ENCODE measurements at places on chromosomes 6 and 20.

- no peak for DNase-seq
Observed at GRCh38 chr20:46640044-46640443, 11.2 kb downstream of the SLC13A3 start.

GRCh38 chr6:20169119-20169557 lies 43.1 kb downstream of the MBOAT1 start:
- no peak for DNase-seq

GRCh38 chr6:146364816-146365594 lies 178.6 kb upstream of the RAB32 start:
- DNase-seq = no peak

DNA sequence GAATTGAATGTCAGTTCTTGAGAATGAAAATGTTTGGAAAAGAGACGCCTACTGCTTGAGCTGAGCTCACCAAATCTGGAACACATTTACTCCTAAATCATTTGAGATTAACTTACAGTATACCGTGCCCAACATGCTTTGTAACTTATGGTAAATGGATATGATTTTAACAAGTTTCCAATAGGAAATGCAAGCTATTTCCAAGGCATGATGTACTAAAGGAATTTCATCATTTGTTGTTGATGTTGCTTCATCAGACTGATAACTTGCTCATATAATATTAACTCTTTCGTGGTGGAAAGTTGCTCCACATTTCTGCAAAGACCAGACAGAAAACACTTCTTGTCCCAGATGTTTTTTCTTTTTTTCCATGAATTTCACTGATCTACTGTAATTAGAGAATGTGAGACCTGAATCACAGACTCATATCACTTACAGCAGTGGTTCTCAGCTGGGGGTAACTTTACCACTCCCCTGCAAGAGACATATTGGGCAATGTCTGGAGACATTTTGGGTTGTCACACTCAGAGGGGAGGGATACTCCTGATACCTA lies 116.6 kb upstream of the TRAF3IP2 start:
- no peak for DNase-seq

GRCh38 chr6:143232849-143233248 lies 172.2 kb downstream of the AIG1 start:
- DNase-seq = no peak

DNA sequence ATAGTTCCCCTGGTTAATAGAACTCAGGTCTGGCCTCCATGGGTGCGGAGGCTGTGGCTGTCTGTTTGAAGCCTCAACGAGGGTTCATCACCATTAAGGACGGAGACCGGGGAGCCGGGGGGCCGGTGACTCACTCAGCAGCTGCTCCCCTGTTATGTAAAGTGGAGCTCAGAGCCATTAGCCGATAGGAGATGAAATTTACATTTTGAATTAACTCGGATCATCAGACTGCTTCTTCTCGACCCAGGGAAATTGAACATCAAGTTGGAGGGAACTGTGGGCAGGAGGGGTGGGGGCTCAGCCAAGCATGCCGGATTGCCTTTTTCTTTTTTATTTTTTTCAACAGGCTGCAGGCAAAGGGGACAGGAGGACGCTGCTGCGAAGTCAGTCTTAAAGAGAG lies 12.3 kb downstream of the PCK1 start:
- DNase-seq = no peak

- DNase-seq = no peak
Observed at GRCh38 chr20:55649254-55649653, 356.1 kb downstream of the CBLN4 start.

- DNase-seq = no peak
Observed at GRCh38 chr6:63730311-63730710, 94.7 kb downstream of the PHF3 start.

DNA sequence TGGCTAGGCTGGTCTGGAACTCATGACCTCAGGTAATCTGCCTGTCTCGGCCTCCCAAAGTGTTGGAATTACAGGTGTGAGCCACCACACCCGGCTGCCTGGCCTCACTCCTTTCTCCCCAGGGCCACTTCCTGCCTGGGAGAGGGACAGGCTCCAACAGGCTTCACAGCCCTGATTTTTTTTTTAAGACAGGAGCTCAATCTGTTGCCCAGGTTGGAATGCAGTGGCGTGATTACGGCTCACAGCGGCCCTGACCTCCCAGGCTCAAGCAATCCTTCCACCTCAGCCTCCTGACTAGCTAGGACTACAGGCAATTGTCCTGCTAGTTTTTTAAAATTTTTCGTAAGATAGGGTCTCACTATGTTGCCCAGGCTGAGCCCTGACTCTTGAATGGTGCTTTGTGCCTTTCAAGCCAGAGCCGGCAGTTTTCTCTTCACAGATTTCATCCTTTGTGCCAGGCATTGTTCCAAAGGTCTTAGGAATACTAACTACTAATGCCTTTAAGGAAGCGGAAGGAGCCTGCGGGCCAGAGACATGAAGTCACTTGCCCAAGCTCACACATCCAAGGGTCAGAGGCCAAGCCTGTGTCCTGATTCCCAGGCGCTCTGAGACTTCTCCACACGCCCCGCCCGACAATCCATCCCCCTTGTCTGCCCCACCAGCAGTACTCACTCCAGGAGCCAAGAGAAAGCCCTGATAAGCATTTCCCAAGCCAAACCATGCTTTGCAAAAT lies 19.2 kb downstream of the CAPN11 start:
- DNase-seq = peak; percentile 49
